ENCODE measurements at places on chromosomes 3 and 15.
A peak's percentile ranks its signal among the peaks of the same experiment; 100 is the strongest.

DNA sequence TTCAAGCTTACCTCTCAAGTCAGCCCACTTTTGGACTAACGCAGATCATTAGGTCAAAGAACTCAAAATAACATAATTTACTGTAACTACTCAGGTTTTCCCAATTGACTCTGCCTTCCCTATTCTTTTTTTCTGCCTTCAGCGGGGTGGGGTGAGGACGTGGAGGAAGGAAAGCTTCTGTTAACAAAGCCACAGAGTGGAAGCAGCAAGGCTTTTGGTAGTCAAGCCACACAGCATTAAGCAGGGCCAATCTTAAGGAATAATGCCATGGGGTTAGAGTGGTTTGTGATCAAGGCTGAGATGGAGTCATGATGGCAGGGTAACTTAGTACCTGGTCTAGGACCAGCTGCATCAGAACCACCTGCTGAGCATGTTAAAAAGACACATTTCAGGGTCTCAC is 277.5 kb downstream of the TIGIT start:
- DNase-seq = no peak

- peak; percentile 67 for DNase-seq
Measured at GRCh38 chr3:36957862-36958686, 13.2 kb upstream of the TRANK1 start.

DNA sequence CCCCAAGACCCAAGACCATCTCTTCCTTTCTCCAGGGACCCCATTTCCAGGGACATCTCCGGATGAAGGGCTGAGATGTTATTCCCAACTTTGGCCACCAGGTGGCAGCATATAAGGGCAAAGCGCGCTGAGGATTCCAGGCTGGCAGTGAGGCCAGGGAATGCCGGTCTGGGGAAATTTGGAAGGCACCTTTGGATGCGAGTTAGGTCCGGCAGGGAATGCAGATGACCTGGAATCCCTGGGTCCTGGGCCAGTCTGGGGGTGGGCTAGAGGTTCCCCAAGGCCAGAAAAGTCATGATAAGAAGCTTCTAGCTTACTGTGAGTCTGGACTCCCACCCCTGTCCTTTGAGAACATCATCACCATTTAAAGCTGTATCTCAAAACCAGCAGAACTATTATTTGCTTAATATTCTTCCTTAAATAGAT is 1.6 kb upstream of the CHST13 start:
- peak; percentile 87 for DNase-seq

DNA sequence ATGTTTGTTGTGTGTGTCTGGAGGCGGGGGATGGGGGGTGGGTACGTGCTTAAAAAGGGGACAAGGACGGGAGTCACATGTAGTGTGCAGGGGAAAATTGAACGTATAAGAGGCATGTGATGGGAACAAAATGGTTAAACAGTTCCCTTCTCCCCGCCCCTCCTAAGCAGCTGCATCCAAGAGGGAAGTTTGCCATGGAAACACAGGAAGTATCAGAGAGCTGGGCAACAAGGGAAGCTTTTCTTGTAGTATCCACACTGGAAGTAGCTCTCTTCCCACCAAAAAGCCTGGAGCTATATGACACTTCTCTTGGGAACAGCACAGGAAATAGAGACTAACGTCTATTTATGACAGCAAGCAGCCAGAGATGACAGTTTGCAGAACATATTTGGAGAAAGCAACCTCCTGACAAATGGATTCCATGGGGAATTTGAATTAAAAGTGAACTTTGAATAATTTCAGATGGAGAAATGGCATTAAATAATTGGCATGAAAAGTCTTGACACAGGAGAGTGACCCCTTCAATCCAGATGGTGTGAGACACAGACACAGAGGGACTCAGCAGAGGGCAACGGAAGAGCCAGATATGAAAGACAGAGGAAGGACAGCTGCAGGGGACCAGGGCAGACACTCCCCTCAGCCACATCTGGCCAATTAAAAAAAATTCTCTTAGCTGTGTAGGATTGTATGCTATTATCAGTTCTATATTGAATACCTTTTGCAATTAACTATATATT is 294.2 kb upstream of the TBL1XR1 start:
- DNase-seq = peak; percentile 49

DNA sequence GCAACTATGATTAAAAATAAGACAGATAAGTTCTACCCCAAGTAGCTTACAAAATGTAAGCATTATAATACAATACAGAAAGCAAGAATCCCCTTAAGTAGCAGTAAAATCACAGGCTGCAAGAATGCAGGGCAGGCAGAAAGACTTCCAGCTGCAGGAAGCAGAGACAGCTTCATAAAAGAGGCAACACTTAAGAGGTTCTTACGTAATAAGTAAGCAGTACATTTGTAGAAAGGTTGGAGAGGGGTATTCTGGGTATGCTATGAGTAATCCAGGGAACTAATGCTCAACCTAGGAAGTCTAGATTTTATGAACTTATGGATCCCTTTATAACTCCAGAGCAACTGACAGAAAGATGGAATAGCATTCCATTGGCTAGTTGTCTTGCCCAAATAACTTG is 151.6 kb downstream of the IL5RA start:
- DNase-seq = no peak

DNA sequence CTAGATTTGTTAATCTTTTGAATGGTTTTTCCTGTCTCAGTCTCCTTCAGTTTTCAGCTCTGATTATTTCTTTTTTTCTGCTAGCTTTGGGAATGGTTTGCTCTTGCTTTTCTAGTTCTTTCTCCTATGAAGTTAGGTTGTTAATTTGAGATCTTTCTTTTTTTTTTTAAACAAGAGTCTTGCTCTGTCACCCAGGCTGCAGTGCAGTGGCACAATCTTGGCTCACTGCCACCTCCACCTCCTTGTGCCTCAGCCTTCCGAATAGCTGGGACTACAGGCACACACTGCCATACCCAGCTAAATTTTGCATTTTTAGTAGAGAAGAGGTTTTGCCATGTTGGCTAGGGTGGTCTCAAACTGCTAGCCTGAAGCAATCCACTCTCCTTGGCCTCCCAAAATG is 56.7 kb downstream of the UQCC5 start:
- no peak for DNase-seq

DNA sequence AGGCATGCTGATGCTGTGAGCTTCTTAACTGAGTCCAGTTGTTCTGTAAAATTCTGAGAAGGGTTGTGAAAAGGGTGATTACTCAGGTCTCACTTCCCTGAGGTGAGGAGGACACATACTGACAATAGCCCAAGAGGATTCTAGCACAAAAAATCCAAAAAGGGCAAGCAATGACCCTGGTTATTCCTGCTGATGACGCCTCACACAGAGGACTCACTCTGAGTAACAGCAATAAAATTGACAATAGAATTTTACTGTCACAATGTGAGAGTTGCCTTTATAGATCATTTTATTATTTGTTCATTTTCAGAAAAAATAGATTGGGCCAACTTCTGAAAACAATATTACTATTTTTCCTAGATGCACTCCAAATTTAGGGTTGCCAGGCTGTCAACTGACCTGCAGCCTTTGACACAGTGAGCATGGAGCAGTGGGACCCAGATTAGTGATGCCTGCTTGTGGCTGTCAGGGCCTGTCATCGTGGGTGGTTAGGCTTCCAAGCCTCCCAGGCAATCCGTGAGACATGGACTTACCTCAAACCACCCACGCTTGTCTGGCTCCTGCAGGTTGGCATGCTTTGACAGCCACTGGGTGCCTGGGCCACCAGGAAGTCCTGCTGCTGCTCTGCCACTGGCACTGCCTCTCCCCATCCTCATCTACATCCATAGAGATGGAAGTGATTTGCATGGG is 396.0 kb upstream of the THBS1 start:
- DNase-seq = no peak

- DNase-seq = no peak
Measured at GRCh38 chr3:27824312-27825200, 102.4 kb upstream of the EOMES start.

GRCh38 chr3:88000853-88001252 is 58.0 kb downstream of the CGGBP1 start:
- no peak for DNase-seq

GRCh38 chr3:172099495-172099808 is 60.1 kb downstream of the FNDC3B start:
- DNase-seq = no peak

GRCh38 chr3:25708036-25708435 is 43.3 kb upstream of the TOP2B start:
- no peak for DNase-seq

DNA sequence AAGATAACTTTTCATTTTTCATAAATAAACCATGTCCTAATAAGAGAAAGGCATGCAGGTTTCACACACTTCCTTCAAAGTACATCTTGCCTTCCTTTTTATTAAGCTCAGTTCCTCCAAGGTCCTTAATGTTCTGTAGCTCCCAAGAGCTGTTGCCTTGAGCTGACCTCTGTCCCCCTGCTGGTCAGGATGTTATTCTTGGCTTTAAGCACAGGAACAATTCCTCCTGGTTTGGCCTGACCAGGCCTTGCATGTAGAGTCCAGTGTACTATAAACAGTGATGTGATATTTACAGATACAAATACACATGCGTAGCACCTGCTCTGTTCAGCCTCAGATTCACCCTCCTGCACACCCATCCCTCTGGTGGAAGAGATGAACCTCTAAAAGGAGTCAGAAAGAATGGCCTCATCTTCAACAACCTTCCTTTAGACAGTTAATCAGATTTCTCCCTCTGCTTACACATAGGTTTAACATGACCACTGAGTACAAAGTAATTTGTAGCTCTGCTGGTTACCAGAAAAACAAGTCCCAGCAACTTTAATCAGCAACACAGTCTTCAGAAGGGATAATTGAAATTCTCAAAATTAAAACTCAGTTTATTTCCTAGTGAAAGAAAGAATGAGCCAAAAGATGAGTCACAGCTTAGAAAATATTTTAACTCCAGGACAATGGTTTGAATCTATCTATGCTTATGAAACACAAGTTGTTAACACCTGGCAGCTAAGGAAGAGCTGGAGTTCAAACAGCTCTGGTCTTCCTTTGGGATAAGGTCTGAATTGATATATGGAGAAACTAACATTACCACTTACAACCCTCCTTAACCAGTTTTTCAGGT is 46.5 kb downstream of the PTPN9 start:
- peak; percentile 38 for DNase-seq

- DNase-seq = peak; percentile 87
Measured at GRCh38 chr15:80179025-80179759, 26.4 kb downstream of the FAH start.

DNA sequence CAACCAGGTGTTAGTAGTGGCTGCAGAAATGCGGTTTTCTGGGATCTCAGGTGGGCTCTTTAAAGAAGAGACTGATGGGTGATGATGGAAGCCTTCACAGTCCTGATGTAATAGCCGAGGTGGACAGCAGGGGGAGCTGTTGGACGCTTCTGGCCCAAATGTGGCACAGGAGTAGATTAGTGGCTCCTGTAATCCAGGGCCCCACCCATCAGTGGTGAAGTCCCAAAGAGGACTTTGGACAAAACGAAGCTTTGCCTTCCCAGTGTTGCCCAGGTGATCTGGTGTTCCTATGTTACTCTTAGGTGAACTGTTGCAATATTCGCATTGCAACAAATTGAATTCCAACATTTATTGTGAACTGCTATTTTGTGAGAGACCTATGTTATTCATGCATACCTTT is 31.8 kb upstream of the MYZAP start:
- DNase-seq = peak; percentile 74

DNA sequence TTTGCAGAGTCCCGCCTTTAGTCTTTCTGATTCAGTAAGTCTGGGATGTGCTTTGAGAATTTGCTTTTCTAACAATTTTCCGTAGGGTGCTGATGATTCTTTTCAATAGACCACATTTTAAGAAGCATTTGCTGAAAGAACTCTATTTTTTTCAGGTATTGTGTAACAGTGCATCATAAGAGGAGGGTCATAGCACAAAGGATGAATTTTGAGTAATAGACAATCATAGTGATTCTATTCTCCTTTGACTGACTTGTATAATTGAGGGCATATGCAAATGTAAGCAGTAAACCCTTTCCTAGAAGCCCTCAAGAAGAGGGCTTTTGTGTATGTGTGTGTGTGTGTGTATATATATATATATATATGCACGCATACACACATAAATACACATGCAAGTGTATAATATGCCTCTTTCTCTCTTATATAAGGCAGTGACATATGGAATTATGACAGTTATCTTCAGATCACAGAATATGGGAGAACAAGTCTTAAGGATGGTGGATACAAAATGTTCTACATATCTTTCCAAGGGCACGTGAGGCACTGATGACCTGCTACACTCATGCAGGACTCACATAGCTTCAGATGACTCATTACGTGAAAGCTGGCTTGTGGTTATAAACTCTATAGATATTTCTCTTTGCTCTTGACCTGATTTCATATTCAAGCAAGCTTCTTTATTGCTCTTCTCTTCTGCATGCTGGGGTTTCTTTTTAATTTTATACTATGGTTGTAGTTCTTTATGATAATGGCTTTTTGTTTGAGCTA is 6.5 kb upstream of the PLSCR1 start:
- peak; percentile 53 for DNase-seq

DNA sequence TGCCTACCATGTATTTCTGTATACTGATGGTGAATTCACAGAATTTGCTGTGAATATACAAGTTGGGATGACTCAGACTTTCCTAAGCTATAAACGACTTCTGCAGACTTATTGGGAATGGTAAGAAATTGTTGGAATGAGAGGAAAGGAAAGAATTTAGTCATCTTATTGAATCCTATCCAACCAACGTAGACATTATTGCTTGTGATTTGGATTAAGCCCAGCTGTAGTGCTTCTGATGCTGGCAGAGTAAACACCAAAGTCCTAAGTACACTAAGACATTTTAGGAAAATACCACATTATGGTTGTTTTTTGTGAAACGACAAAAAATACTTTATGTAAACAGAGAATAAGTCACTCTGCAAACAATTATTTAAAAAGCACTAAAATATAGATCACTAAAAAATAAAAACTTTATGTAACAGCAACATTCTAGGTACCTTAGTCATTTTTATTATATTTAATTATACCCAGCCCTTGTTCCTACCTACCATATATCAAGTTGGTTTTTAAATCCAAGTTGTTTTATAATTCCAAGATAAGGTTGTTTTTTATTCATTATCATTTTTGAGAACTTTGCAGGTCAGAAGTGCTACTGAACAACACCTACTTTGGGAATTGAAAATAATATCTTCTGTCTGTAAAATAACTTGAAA is 99.2 kb upstream of the MLF1 start:
- DNase-seq = peak; percentile 58

- DNase-seq = no peak
Measured at GRCh38 chr15:28093752-28094535, 5.2 kb downstream of the OCA2 start.

DNA sequence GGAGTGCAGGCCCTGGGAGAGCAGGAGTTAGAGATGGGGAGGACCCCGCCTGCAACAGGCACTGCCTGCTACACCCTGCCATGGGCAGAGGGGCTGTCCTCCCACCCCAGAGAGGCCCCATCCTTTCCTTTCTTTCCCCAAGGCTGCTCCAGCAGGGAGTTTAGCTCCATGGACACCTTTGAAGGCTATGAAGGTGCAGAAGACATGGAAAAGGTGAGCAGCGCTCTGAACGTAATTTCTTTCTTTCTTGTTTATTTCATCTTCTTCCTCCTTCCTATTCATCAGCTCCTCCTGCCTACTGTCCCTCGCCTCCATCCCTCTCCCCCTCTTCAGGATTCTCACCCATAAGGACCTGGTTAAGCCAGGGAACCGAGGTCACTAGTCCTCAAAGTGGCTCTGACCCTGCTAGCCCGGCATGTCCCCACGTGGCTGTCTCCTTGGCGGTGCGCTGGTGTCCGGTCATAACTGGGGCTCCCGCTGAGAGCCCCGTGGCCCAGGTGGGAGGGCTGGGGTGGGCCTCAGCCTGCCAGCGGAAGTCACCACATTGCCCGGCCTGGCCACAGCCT is 16.0 kb upstream of the ADIPOQ start:
- no peak for DNase-seq
